ENCODE measurements at places on chromosomes 1 and 21.

DNA sequence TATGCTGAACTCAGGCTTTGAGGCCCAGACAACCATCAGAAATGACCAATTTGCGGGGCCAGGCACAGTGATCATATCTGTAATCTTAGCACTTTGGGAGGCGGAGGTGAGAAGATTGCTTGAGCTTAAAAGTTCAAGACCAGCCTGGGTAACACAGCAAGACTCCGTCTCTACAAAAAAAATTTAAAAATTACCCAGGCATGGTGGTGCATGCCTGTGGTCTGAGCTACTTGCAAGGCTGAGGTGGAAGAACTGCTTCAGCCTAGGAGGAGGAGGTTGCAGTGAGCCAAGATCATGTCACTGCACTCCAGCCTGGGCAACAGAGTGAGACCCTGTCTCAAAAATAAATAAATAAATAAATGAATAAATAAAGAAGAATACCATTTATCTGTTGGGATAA is 156.5 kb downstream of the EIF4G3 start:
- no peak for DNase-seq

GRCh38 chr21:27155130-27155500 is 188.2 kb upstream of the ADAMTS5 start:
- DNase-seq = no peak

DNA sequence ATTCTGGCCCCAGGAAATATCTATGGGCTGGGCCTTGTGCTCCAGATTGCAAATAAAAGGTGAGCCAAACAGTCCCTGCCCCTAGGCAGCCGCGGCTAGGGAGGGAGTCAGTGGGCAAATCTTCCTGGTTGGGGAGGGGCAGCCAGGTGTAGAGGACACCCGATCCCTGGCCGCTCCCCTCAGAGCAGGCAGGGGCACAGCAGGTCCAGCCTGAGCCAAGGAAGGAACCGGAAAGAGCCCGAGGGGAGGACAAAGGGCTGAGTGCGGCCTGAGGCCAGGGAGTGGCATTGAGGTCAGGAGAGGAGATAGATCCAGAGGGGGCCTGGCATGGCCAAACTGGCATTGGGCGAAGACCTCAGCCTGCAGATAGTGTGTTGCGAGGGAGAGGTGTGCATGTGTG is 36.6 kb upstream of the ARF1 start:
- no peak for DNase-seq

DNA sequence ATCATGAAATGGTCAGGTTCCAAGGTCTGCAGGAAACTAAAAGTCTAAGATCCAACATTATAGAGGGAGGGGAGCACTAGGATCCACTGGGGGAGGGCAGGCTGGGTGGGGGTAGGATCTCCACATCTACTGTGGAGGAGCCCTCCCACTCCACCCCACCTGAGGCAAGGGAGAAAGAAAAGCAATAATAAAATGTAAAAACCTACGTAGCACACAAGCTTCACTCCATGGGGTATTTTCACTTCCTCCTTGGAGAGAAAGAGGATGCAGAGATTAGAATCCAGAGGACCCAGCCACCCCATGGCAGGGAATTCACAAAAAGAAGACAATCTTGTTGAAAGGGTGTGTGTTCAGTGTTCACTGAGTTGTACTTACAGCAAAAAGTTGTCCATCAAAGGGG is 14.4 kb downstream of the SPOCD1 start:
- DNase-seq = no peak

GRCh38 chr21:36306872-36307534 is 13.0 kb upstream of the MORC3 start:
- no peak for DNase-seq

GRCh38 chr21:26877018-26877417 is 31.8 kb upstream of the ADAMTS1 start:
- DNase-seq = no peak

- DNase-seq = no peak
These were observed 2.6 kb downstream of the BCAR3 start for GRCh38 chr1:93678946-93679480.

- no peak for DNase-seq
These were observed 33.4 kb downstream of the RGS7 start for GRCh38 chr1:241323514-241324195.

GRCh38 chr1:92711473-92712165 is 73.3 kb downstream of the EVI5 start:
- DNase-seq = no peak

DNA sequence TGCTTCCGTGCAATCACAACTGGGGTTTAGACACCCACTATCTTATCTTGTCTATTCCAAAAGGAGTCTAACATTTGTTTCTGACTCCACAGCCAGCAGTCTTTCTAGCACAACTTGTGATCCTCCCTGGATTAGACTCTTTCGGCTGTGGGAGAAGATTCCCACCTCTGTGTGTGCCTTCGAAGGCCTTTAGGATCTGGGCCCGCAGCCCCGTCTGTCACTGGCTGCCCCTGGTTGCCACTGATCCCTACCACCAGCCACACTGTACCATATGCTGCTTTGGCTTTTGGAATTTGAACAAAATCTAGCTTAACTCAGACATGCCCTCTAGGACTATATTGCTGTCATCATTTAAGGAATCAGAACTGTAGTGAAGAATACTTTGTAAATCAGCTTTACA is 18.0 kb downstream of the NTPCR start:
- no peak for DNase-seq
